ENCODE measurements at places on chromosomes 2 and 18.

DNA sequence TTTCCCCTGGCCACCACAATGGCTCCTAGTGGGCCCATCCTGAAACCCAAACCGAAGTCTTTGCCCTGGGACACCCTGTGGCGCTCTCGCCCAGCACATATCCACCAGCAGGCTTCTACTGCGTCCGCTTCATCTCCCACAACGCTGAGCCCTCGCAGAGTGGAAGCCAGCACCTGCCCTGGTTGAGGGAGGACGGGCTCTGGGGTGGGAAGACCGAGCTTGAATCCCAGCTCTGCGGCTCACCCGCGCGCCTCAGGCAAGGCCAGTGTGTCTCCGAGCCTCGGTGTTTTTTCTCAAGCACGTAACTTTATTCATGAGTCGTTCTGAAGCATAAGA is 15.6 kb downstream of the KLF11 start:
- DNase-seq: no peak

GRCh38 chr2:203951366-203951902 is 14.9 kb downstream of the ICOS start:
- DNase-seq: no peak

GRCh38 chr2:118852605-118853128 is 5.2 kb upstream of the EN1 start:
- no peak for DNase-seq

GRCh38 chr18:58796220-58796619 is 68.5 kb upstream of the ZNF532 start:
- no peak for DNase-seq

DNA sequence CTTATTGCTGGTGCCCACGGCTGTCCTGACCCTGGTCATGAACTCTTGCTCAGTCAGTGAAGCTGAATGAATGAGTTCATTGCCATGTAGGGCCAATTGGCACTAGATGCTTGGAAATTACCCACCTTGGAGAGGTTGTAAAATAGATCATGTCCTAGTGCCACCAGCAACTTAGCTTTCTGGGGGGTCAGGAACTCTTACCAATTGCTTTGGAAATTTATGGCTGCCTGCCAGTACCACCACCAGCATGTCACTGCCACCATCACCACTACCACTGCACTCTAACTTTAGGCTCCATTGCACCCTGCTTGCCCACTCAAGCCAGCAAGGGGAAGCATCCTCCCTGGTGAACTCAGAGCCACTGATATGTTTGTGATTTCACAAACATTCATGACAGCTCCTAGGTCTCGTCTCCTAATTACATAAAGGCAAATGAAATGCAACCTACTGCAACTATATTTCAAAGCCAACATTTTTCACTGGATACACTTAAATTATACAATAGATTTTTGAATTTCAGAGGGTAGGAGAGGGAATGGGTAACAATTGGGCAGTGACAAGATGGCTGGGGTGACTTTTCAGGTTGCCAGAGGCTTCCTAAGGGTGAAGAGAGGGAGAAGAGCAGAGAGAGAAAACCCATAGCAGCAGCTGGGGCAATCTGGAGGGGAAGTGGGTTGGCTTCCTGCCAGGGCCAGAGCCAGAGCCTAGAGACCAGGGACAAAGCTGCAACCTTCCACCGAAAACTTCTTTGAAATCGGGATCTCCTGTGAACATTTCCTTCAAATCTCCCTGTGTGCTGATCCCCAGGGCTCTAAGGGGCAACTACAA is 3.5 kb upstream of the EMILIN1 start:
- DNase-seq: no peak

- DNase-seq: peak; percentile 17
These were observed 62.8 kb downstream of the PRELID3A start for GRCh38 chr18:12470382-12471075.

GRCh38 chr2:74025971-74026612 is 41.4 kb downstream of the TET3 start:
- DNase-seq: no peak

Measured in keratinocyte (primary cell).